Fibroblast of mammary gland (primary cell): ENCODE measurements at places on chromosomes 4 and X.

DNA sequence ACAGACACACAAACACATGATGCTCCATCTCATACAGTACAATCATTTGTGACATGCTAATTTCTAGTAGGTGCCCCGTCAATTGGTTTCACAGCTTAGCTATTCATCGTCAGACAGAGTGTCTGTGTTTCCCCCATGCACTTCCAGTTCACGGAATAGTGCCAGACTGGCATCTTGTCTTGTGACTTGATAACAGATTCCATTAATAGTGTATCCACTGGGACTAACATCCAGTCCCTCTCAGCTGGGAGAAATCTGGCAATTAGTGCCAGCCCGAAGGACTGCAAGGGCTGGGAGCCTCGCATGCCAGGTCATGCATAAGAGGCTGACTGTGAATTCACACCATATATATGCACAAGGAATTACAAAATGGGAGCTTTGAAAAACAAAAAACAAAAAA is 20.2 kb upstream of the GATB start:
- no peak for DNase-seq

- DNase-seq, result no peak
Observed at GRCh38 chr4:74219240-74219639, 61.3 kb downstream of the MTHFD2L start.

DNA sequence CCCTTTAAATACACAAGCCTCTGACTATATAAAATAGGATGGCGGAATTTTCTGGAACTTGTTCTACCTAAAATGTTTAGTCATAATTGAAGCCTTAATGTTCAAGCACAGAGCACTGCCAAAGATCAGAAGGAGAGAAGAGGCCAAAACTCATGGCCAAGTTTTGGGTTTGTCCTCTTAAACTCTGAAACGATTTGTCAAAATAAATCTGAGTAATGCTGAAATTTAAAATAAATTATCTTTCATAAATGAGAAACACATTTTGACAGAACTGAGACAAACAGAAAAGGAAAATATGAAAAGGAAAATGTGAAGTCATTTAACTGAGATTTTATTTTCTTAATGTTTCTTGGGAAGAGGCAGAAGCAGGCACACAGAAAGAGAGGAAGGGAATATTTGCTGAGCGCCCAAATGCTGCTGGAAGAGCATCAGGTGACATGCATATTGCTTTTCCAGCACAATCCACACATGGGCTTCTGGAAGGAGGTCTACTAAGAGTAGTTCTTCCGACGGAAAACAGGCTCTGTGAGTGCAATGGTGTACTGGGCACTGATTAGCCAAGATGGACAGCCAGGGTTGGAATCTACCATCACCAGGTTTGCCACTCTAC is 47.4 kb upstream of the ZNF518B start:
- no peak for DNase-seq

- DNase-seq, result peak; percentile 47
Observed at GRCh38 chr4:81606801-81607501, 135.2 kb upstream of the RASGEF1B start.

- peak; percentile 69 for DNase-seq
Observed at GRCh38 chrX:101430457-101431078, 22.5 kb downstream of the HNRNPH2 start.

GRCh38 chrX:31483336-31483735 is 411.5 kb upstream of the FTHL17 start:
- DNase-seq, result peak; percentile 74

DNA sequence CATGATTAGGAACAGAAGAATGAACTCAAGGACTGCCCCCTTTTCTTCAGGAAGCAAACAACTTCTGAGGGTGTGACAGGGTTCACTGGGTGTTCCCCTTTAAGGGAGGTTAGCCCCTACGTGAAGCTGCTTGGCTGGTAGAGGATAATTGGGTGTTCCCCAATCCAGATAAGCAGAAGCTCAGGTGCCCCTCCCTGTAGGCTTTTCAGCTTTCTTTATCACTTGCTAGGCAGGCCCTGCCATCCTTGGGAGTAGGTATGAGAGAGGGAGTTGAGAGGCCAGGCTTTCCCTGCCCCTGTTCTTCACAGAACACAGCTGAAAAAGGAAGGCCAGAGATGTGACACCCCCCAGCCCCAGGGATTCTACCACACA is 44.2 kb downstream of the RTL9 start:
- no peak for DNase-seq

- no peak for DNase-seq
Observed at GRCh38 chrX:132369617-132370326, 119.1 kb downstream of the MBNL3 start.

- DNase-seq, result no peak
Observed at GRCh38 chr4:138428611-138429010, 186.5 kb upstream of the SLC7A11 start.

- DNase-seq, result no peak
Observed at GRCh38 chrX:131264053-131264452, 25.1 kb downstream of the IGSF1 start.

GRCh38 chr4:89724716-89725115 is 112.2 kb downstream of the SNCA start:
- DNase-seq, result peak; percentile 70

GRCh38 chr4:8769645-8770517 is 101.8 kb downstream of the HMX1 start:
- no peak for DNase-seq

GRCh38 chr4:125765941-125766340 is 451.2 kb downstream of the FAT4 start:
- peak; percentile 35 for DNase-seq

DNA sequence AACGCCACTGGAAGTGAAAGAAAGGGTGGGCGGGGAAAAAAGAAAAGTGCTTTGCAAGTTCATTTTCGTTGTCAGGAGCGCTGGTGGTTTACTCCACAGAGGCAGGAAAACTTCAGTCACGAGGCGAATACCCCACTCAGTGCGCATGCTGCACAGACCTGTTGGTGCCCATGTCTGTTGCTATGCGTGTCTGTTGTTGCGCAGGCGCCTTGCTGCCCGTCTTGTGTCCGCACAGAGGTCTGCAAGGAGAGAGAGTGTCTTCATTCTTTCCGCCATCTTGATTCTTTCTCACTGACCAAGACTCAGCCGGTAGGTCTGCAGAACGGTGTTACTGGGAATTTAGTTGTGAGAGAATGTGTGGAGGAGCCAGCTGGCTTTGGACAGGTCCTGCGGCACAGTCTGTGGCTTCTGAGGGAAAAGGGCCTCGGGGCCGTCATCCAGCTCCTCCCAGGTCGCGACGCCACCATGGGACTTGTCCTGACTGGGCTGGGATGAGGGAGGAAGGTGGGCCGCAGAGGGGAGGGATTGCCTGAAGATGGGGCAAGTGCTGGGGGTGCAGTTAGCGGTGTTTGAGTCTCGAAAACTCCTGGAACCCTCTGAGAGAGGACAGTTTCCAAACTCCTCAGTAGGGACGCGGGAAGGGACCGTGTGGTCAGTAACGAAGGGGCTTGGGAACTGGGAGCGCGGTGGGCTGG is at the start of gene PAGE2:
Gene PAGE2, plus strand, starts transcription at position 224 of the 695 bp plus-strand sequence. CDS start 1,003 bp downstream, outside the sequence.
- no peak for DNase-seq

DNA sequence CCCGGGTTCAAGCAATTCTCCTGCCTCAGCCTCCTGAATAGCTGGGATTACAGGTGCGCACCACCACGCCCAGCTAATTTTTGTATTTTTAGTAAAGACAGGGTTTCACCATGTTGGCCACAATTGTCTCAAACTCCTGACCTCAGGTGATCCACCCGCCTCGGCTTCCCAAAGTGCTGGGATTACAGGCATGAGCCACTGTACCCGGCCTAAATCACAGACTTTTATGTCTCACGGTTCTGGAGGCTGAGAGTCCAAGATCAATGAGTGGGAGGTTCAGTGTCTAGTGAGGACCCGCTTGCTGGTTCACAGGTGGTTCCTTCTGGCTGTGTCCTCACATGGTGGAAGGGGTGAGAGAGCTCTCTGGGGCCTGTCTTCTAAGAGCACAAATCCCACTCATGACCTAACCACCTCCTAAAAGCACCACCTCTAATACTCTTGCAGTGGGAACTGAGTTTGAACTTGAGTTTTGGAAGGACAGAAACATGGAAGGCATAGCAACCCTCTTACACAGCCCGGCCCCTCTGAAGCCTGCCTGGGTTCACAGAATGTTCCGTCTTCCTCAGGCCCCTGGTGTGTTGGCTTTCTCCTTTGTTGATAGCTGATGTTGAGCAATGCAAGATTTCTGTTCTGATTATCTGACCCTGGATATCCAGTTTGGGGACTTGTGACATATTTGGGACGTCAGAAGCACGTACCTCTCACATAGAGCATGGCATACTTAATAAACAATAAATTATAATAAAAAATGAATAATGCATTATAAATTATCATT is 1.9 kb upstream of the AKAP17A start:
- DNase-seq, result no peak

DNA sequence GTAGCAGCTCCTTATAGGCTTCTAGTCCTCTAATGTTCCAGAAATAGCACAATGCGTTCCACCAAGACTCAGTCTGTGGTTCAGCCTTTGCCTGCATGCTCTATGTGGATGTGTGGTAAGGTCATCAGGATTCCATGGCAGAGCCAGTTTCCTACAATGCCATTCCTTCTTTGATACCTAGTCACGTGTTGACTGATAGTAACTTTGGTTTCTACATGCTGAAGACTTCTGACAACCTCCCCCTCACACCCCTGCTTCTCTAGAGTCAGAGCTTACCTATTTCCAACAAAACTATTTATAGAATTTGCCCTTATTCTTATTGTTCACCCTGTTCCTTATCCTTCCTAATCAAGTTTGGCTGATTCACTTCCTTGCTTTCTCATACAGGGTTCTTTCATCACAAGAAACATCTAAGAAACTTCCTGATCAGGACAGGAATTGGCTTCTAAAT is 81.1 kb downstream of the CT47B1 start:
- DNase-seq, result peak; percentile 42

GRCh38 chrX:11257290-11257689 is 35.9 kb upstream of the AMELX start:
- no peak for DNase-seq

DNA sequence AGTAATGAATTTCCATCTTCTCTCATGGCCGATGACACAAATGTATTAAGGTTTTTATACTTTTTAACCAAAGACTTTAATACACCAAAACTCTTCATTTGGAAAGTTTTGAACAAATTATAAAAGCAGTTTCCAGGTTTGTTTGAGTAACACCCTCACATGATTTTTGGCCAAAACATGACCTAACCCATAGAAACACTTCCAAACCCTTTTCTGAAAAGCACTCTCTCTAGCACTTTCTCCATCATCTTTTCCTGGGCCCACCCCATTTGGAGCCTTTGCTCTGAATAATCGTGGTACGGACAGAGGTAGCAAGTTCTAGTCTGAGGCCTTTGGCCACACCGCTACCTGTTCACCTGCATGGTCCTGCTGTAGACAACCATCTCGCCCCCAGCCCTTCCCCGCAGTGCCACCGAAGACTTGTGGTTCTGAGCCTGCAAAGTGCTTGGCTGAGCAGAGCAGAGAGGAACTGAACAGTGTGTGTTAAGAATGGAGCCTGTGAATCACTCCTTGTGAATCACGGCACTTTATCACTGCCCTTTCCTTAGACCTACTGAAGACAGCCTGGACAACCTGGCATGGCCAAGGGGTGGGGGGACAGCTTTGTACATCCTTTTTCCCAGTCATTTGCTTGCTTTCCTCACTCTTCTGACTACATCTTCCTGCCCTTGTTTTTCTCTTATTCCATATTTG is 181.8 kb downstream of the PTTG2 start:
- DNase-seq, result peak; percentile 94

GRCh38 chr4:64895031-64895430 is 485.8 kb upstream of the TECRL start:
- no peak for DNase-seq

DNA sequence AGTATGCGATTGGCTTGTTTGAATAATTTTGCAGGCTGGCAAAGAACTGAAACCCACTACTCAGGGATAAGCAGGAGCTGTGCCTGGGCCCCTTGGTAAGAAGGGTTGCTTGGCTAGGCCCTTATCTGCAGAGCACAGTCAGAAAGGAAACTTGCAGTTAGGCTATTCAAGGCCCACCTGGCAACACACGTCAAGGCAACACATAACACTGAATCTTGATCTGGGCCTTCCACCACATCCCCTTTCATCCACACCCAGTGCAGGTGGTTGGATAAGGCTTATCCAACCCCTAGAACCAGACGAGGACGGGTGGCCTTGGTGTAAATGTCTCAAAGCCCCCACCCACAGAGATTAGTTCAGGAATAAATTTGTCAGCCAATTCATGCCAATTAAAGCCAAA is 72.8 kb upstream of the NEIL3 start:
- no peak for DNase-seq

GRCh38 chrX:133783274-133783673 is 202.1 kb downstream of the GPC3 start:
- DNase-seq, result no peak

- no peak for DNase-seq
Observed at GRCh38 chr4:128155231-128155855, 94.2 kb downstream of the LARP1B start.

- peak; percentile 78 for DNase-seq
Observed at GRCh38 chr4:176185051-176185450, 10.3 kb downstream of the SPATA4 start.

DNA sequence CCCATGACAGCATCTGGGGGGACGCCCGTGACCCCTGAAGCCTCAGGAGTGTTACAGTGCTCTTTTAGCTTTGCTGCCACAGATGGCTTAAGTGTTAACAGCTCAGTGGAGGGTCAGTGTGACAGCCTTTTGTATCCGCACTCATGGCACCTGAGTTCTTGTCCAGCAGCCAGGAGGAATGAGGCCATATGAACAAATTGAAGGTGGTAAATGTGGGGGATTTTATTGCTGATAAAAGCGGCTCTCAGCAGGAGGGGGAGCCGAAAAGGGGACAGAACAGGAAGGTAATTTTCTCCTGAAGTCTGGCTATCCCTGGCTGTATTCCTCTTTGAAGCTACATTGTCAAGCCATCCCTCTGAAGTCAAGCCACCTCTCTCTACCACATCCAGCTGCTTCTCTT is 441.0 kb downstream of the RAPGEF2 start:
- DNase-seq, result no peak

GRCh38 chr4:32140636-32141035 is 1420.5 kb downstream of the PCDH7 start:
- DNase-seq, result peak; percentile 61

GRCh38 chr4:40812386-40812785 is 62.6 kb downstream of the NSUN7 start:
- peak; percentile 36 for DNase-seq

DNA sequence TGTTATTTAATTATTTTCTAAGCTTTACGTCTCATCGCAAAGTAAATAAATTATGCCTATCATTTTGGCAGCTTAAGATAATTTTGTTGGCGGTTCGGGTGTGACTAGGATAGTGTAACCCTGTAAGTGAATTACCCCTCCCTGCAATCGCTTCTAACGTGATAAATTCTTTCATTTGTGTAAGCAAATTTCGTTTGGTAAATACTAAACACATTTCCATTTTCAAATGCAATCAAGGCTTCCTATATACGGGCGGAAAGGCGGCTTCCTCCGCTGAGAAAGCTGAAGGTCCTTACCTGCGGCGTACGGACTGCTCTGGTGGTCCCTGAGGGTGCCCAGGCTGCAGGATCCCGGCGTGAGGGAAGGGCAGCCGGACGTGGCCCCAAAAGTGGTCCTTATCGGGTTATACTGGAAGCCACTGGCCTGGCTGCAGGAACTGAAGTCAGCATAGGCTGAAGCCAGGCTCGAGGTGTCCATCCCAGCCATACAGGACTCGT is 403 bp downstream of the PHOX2B start:
- DNase-seq, result no peak
